ENCODE measurements at places on chromosomes 1 and 21.

GRCh38 chr1:69707103-69707502 lies 139.4 kb downstream of the LRRC7 start:
- no peak for DNase-seq

GRCh38 chr1:164702216-164702615 lies 143.2 kb downstream of the PBX1 start:
- no peak for DNase-seq

DNA sequence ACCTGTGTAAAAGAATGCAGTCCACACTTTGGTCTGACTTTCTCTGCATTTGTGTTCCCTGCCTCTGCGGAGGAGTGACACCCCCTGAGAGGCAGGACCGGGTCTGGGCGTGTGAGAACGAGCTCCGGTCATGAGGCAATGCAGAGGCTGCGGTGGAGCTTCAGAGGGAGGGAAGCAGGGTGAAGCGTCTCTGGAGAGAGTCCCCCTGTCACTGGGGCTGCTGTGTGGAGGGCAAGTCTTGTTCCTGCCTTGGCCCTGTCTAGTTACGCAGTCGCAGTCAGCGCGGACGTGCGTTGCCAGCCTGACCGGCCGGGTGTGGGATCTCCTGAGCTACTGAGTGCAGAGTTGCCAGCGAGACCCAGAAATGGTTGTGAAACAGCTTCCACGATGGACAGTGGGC lies 48.5 kb downstream of the BACE2 start:
- DNase-seq = no peak

DNA sequence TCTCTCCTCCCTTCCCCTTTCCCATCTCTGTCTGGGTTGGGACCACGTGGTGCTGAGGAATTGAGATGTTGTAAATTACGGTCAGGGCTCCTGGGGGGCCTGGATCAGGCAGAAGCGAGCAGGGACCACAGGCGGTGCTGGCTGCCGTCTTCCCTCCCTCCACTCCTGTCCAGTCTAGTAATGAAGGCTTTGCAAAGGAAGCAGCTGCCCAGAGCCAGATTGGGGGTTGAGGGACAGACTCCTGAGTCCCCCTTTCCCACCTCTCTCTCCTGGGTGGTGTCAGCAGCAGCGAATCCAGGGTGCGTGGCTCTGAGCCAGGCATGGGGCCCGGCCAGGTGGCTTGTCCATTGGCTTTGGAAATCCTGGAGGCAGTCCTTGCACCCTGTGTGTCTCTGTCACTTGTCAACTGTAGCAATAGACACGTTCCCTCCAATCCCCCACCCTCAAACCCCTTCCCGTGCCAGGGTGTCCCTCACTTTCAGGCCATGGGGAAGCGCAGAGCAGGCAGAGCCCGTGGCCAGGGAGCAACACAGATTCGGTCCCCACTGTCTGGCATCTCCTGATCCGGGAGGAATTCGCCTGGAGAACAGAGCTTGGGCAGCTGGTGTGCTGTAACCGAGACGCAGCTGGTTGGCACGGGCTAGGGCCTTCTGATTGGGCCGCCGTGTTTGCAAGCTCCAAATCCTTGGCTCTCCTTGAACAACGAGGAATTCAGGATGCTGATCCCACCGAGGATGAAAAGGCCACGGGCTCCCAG lies 64.8 kb upstream of the WNT4 start:
- DNase-seq = no peak

GRCh38 chr1:5881526-5882222 lies 110.6 kb downstream of the NPHP4 start:
- no peak for DNase-seq

- no peak for DNase-seq
Observed at GRCh38 chr1:64320470-64320869, 117.0 kb downstream of the UBE2U start.

Measured in endothelial cell (in vitro differentiated cells).